SK-N-SH treated with all-trans-retinoic acid at 6 μM for 48 hours (cell line): ENCODE measurements at places on chromosomes 7 and 10.
A peak's percentile ranks its signal among the peaks of the same experiment; 100 is the strongest.

GRCh38 chr7:41006306-41006995 is 696.4 kb downstream of the INHBA start:
- peak; percentile 13; the same call in 1 of the 3 replicates for ATAC-seq

- no peak for ATAC-seq
Measured at GRCh38 chr10:119358152-119358512, 150.8 kb downstream of the GRK5 start.

- ATAC-seq = peak; percentile 71
Measured at GRCh38 chr10:98295907-98296306, 27.9 kb upstream of the LOXL4 start.

DNA sequence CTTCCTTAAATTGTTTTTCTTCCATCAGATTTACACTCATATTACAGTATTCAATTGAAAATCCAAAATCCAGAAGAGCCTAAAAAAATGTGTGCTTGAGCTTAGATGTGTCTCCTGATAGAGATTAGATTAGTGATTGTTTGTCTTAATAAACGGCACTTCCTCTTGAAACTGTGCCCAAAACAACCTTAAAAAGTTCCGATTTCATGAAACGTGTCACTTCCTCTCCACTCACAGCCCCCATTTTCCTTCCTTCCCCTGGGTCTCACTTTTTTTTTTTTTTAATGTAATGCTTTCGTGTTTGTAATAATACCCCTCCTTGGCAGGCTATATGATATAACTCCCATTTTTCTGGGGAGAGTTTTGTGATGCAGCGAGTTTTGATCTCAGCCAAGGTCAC is 114.8 kb upstream of the ADO start:
- no peak for ATAC-seq

GRCh38 chr7:133837224-133837623 is 289.9 kb upstream of the LRGUK start:
- ATAC-seq = peak; percentile 46

DNA sequence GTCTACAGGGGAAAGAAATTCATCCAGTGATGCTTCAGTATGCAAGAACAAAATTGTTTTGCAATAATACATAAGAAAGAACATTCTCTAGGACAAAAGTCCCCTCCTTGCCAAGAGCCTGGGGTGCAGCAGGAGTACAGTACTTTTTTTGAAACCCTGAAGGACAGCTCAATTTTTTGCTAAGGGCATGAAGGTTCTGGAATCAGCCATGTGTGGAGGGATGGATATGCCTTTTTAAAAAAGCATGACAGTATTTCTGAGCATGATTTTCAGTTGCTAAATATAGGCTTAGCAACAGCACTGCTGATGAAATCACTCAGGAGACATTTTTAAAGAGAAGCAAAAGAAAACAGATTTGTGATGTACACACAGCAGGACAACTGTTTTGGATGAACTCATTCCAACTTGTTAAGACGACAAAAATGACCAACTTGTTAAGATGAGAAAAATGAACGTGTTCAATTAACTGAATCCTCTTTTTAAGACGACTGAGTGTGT is 39.3 kb downstream of the HBP1 start:
- ATAC-seq = no peak

- no peak for ATAC-seq
Measured at GRCh38 chr10:127198721-127199120, 2.3 kb upstream of the INSYN2A start.

DNA sequence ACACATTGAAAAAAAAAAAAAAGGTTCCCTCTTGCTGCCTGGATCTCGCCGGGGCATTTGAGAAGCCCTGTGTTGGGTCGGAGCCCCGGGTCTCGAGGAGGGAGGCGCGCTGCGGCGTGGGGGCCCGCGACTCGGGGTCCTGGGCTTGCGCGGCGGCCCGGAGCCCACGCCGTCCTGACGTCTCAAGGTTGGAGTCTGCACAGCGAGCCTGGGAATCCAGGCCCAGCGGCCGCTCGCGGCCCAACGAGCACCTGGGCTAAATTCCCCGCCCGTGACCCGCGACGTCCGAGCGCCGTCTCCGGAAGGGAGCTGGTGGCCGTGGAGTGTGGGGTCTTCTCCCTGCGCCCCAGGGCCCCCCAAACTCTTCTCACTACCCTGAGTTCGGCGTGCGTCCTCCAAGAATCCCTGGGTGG is 1.4 kb upstream of the CTBP2 start:
- ATAC-seq = peak; percentile 34

DNA sequence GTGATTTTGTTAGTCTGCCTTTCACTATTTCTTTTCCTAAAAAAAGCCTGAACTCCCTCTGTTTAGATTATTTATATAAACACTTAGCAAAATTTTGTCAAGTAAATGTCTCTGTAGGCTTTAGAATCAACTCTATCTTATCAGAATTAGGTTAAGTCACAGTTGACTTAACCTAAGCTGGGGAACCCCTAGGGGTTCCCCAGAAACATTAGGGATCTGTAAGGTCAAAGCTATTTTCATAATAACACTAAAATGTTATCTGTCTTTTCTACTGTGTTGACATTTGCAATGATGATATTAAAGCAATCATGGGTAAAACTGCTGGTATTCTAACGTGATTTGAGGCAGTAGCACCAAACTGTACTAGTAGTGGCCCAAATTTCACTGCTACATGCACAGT is 24.3 kb downstream of the DYNC1I1 start:
- no peak for ATAC-seq

DNA sequence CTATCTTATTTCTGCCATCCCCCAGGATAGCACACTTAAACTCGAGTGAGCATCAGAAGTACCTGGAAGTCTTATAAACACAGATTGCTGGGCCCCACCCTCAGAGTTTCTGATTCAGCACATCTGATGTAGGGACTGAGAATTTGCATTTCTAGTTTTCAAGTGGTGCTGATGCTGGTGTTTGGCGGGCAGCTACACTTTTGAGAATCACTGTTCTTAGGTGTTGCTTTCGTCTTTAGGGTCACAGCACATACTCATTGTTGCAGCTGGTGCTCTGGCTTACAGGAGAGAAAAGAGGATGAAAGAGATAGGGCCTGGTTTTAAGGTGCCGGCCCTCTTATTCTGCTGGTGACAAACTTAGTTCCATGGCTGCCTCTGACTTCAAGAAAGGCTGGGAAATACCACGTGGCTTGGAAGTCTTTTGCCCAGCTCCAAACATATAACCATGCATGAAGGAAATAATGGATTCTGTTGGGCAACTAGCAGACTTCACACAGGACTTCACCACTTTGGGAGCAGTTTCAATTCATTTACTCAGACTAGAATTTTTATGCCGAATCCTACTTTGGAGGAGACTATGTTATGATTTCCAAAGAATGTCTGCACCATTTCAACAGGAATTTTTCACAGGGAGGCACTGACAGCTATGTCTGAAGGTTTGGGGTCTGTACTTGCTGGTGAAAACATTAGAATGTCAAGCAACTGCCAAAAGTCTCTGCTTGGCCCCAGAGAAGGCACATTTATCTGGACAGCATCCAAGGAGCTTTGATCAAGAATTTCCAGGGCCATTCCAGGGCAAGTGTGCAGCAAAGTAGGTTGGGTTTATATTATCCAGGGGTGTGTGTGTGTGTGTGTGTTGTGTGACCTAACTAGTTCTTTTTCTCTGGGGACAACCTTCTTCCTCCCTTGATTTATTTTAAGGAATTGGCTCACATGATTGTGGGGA is 6.9 kb upstream of the MINDY4 start:
- ATAC-seq = peak; percentile 78
